Activated effector memory CD4-positive, alpha-beta T cell treated with Interleukin-2 at 50 U/mL for 16 hours (primary cell): ENCODE measurements at places on chromosomes 2 and 18.
A peak's percentile ranks its signal among the peaks of the same experiment; 100 is the strongest.

DNA sequence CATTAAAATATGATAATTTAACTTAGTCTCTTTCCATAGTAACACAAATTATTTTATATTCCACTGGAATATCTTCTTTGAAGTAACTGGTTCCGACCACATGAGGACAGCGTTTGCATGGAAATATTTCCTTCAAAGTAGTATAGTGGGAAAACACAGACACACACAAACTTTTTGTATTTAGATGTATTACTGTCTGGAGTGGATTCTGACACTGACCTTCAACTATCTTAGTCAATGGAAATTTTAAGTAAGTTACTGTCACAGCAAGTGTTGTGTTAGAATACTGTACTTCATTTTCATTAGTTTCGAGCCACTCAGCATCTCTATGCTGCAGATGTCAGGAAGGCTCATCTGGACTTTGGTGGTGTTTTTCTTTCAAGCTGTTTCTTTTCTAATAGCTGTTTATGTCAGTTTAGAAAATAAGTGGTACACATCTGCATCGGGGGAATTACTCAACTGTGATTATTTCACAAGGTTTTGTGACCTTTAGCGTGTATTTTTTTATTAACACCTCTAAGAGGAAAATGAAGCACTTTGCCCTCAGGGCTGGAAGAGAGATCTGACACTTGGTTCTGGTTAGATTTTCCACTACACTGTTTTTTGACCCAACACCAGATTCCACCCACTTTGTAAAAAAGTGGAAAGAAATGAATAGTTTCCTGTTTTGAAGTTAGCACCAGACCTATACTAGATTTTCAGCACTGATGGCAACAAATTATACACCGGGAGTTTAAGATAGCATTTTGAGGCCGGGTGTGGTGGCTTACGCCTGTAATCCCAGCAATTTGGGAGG is 18.9 kb upstream of the THOC1 start:
- DNase-seq = no peak

DNA sequence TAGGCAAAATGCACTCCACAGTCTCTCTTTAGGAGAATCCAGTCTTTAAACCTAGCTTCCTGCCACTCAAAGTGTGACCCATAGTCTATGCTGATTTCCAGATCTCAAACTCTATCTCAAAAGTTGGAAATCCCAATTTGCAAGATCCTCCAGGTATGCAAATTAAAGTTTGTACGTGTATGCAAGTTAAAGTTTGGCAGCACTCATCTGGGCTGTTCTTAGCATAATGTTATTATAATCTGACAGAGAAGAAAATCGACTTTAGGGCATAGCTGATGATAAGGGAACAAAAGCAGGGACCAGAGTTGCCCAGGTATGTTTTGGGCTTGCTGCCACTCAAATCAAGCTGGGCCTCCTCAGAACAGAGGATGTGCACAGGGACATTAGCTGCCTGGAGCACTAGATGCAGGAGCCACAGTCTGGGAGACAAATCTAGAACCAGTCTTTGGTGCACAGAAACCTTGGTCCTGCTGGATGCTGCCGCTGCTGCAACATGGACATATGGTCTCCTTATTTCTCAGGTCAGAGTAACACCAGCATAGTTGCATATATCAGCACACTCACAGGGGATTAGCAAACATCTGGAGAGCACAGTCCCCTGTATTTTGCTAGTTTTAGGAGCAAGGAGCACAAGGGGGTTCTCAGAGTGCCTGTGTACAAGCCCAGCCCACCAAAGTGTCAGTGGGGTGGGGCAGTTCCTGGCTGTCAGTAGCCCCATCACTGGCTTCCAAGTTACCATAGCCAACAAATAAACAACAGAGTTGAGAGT is 242.6 kb downstream of the TTC32 start:
- no peak for DNase-seq

DNA sequence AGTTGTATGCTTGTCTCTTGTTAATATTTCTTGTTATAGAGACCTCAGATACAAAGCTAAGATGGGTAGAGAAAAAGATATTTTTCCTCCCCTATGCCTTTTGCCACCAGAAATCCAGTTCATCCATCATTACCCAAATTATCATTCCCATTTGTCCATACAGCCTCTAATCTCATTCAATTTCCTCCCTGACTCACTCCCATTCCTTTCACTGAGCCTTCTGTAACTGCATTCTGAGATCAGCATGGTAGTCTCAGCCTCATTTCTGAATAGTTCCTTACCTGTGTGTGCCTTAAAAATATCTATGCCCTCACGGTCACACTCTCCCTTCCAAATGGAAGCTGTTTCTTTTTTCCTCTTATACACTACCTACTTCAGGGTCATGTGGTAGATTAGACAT is 15.7 kb upstream of the PIK3C3 start:
- DNase-seq = no peak

- no peak for DNase-seq
Measured at GRCh38 chr2:83959266-83959665, 499.8 kb downstream of the SUCLG1 start.

DNA sequence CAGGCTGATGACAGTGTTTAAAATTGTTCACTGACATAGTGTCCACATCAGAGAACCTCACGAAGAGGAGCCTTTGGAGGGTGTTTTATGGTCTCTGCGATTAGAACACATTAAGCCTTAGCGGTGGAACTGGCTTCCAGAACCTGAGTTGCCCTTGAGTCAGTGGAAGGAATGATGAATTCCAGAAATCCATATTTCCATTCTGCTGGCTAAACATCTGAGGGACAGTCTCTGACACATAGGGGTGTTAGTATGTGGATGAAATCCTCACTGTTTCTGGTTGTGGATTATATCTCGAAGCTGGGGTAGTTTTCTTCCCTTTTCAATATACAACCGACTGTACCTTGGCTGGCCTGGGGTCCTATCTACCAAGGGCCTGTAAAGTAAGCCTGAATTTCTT is 4.0 kb downstream of the CASP10 start:
- no peak for DNase-seq

GRCh38 chr2:236889791-236890704 is 195.6 kb upstream of the COPS8 start:
- no peak for DNase-seq

- DNase-seq = no peak
Measured at GRCh38 chr2:201285499-201285898, 25.2 kb downstream of the CASP8 start.

DNA sequence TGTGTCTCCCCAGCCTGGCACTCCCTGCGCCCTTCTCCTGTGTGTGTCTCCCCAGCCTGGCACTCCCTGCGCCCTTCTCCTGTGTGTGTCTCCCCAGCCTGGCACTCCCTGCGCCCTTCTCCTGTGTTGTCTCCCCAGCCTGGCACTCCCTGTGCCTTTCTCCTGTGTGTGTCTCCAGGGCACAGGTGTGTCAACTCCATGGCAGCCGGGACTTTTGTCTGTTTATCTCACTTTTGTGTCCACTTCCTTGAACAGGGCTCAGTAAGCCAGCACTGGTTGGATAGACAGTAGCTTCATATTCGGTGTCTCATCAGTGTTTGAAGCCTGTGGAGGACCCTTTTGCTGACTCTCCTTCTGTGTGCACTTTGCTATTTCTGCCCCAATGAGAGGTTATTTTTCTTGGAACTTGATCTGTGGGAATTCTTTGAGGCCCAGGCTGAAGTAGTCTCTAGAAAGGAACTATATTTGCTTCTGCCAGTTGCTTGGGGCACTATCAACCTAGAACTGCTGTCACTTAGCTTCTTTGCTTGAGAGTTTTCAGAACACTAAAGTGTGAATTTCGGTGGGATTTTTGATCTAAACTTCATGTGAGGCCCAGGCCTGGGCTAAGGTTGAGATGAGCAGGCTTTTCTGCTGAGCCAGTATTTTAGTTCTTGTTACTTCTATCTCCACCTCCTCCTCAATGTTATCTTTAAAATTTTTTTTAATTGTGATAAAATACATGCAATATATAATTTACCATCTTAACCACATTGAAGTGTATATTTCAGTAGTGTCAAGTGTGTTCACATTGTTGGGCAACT is 8.3 kb upstream of the ASB1 start:
- DNase-seq = no peak

DNA sequence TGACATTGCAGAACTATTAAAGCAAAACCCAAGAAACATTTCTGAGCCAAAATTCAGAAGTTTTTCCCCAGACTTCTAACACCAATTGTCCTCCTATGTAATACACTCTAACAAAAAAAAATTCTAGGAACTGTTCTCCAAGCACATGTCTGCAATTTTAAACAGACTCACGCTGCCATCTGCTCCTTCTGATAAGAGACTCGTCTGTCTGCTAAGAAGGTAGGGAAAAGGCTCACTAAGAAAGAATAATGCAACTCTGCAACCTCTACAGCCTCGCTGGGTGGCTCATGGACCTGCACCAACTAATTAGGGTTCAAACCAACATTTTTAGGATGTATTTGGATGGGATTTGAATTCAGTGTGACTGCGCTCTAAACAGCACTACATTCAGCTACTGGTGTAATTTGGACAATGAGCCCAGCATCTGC is 366.5 kb downstream of the DSC3 start:
- DNase-seq = no peak

- no peak for DNase-seq
Measured at GRCh38 chr2:158221063-158222020, 119.7 kb downstream of the UPP2 start.

GRCh38 chr18:76445741-76446232 is 49.3 kb downstream of the ZNF516 start:
- DNase-seq = no peak

DNA sequence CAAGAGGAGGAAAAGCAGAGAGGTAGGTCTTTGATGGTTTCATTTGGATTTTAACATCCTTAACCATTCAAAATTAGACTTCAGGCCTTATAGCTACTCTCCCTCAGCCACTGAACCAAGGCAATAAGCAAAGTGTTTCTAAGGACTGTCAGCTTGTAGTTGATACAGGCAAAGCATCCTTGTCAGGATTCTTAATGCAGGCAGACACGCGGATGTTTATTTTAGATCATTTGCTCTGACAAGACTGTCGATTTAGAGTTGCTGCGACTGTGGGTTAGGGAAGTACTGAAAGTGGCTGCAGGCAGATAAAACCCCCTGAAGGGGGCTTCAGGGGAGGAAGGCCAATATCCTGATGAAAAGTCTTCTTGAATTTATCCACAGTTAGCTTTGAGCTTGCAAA is 46.6 kb downstream of the CDH20 start:
- DNase-seq = no peak

- DNase-seq = peak; percentile 75
Measured at GRCh38 chr2:69893684-69894551, at the start of gene SNRNP27. SNRNP27 (plus strand) TSS chr2:69893956; CDS start chr2:69893985, 29 bp downstream.

GRCh38 chr2:42893047-42893758 is 100.8 kb upstream of the HAAO start:
- no peak for DNase-seq

- DNase-seq = no peak
Measured at GRCh38 chr2:44880125-44880483, 61.4 kb upstream of the SIX3 start.

DNA sequence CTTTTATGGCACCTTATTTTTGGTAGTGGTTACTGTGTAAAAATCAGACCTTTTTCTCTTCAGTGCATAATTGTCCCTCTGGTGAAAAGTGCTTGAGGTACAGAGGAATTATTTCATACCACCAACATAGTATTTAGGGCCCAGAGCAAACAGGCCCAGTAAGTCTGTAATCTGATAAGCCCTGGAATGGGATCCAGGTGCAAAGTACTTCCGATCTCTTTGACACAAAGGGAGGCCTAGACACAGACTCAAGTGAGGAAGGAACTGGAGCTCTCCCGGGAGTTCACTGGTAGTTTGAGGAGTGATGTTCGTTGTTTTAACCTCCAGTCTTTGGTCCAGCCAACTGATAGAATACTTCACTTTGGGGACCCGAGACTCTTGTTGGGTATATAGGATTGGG is 57.4 kb downstream of the RAB31 start:
- DNase-seq = no peak
